Activated CD8-positive, alpha-beta T cell treated with anti-CD3 and anti-CD28 coated beads, Interleukin-2, amount 10 ng/mL, durations not matched to agents 7 days and 5 days (primary cell): ENCODE measurements at places on chromosomes 12 and 14. TPM values are rescaled to one million over a fixed set of nuclear protein-coding genes. Genes with fewer than 3 reads are reported as not detected.
A peak's percentile ranks its signal among the peaks of the same experiment; 100 is the strongest.

DNA sequence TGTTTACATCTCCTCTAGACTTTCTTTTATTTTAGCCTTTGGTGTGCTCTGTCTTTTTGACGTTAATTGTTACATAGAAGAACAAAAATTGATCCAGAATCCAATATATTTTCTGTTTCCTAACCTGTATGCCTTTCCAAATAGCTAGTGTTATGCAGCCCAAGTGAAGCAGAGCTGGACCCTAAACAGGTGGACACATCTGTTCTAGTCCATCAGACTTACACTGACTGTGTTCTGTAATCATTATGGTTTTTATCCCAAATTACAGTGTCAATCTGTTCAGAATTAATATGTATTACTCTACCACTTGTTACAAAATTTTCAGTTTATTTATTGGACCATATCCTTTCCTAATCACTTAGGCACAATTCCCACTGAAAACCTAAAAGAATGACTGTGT, 176.8 kb upstream of the FOXG1 start:
- H3K36me3 ChIP-seq = no peaks in the 10 kb centered on the region
- no peak overlapping the region for H3K27ac ChIP-seq
- H3K4me3 ChIP-seq = no peak overlapping the region
- no peaks in the 10 kb centered on the region for H3K27me3 ChIP-seq
- no peak for DNase-seq

DNA sequence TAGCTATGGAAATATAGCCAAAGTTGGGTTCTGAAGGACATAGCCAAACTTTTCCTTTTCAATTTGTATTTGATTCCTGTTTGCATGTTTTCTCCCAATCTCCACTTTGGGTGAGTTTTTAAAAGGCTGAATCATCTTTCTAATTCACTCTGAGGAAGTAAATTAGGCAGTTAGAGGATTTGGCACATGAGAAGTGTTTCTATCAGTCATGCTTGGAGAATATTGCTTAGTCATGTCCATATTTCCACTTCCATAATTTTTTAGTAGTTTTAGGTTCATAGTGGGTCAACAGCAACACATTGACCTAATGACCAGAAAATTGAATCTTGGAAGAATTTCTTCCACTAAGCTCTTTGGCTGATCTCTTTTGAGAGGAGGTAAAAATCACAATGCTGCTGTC, 21.8 kb downstream of the IRAK3 start:
- no peaks in the 10 kb centered on the region for H3K4me1 ChIP-seq
- no peak for DNase-seq
- H3K27me3 ChIP-seq = peaks cover 28% of the 10 kb centered on the region
- no peak overlapping the region for H3K27ac ChIP-seq

- H3K27me3 ChIP-seq = peaks cover 24% of the 10 kb centered on the region
- no peak overlapping the region for H3K27ac ChIP-seq
- H3K4me1 ChIP-seq = no peaks in the 10 kb centered on the region
- no peaks in the 10 kb centered on the region for H3K36me3 ChIP-seq
- no peak for DNase-seq
- no peak overlapping the region for H3K4me3 ChIP-seq
Observed at GRCh38 chr14:21543521-21543960, 17.4 kb upstream of the SALL2 start.

GRCh38 chr12:2944401-2945047, 14.7 kb upstream of the TEAD4 start:
- H3K4me1 ChIP-seq = no peaks in the 10 kb centered on the region
- H3K27ac ChIP-seq = no peak overlapping the region
- peaks cover 3% of the 10 kb centered on the region for H3K27me3 ChIP-seq
- peak; percentile 72 for DNase-seq

GRCh38 chr12:64390275-64390851, at the start of gene C12orf56:
Gene C12orf56, minus strand, starts transcription at chr12:64390758. Its CDS starts 193 bp downstream, at chr12:64390565.
- H3K4me3 ChIP-seq = peak within 1 kb of the TSS; percentile 63
- H3K4me1 ChIP-seq = peaks cover 16% of the 10 kb centered on the region
- no peak within 1 kb of the TSS for H3K27ac ChIP-seq
- H3K27me3 ChIP-seq = peaks cover 10% of the 10 kb centered on the region
- no peaks in the 10 kb centered on the region for H3K36me3 ChIP-seq

PLEKHG7 gene
- total RNA-seq = not detected

- H3K4me3 ChIP-seq = no peak overlapping the region
- H3K27ac ChIP-seq = peak overlapping the region; percentile 45
- no peaks in the 10 kb centered on the region for H3K27me3 ChIP-seq
- H3K36me3 ChIP-seq = peaks cover 79% of the 10 kb centered on the region
Observed at GRCh38 chr12:45879363-45879895, 110.9 kb downstream of the SCAF11 start.

TSPAN19 gene
- total RNA-seq = not detected
